Right renal pelvis (tissue), 4 donors: ENCODE measurements at places on chromosomes 5 and 9. TPM values are rescaled to one million over a fixed set of nuclear protein-coding genes. Genes with fewer than 3 reads are reported as not detected.

GRCh38 chr9:133835262-133835901, 97.2 kb upstream of the SARDH start:
- DNase-seq: no peak

DNA sequence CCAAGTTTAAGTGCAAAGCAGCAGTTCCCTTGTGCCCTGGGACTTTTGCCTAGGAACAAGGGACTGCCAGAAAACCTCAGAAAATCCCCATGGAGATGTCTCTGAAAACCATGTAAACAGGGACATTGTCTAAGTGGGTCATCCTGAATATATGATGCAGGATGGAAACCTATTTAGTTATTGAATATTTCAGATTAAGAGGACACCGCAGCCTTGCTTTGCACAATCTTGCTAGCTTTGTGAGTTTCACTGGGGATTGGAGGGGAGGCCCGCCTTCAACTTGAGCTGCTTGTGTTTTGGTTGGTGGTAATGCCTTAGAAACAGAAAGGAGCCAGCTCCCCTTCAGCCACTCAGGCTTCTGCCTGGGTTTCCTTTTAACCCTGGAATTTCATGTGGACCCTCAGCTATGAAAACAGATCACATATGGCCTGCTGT, 112.8 kb downstream of the C9orf152 start:
- no peak for DNase-seq

Gene SSBP2
- polyA plus RNA-seq: 94.1 TPM

Gene ELL2
- 10.1 TPM for polyA plus RNA-seq
